Stimulated activated naive CD4-positive, alpha-beta T cell treated with Interleukin-2 at 50 U/mL for 16 hours (primary cell): ENCODE measurements at places on chromosomes 16 and 17.

DNA sequence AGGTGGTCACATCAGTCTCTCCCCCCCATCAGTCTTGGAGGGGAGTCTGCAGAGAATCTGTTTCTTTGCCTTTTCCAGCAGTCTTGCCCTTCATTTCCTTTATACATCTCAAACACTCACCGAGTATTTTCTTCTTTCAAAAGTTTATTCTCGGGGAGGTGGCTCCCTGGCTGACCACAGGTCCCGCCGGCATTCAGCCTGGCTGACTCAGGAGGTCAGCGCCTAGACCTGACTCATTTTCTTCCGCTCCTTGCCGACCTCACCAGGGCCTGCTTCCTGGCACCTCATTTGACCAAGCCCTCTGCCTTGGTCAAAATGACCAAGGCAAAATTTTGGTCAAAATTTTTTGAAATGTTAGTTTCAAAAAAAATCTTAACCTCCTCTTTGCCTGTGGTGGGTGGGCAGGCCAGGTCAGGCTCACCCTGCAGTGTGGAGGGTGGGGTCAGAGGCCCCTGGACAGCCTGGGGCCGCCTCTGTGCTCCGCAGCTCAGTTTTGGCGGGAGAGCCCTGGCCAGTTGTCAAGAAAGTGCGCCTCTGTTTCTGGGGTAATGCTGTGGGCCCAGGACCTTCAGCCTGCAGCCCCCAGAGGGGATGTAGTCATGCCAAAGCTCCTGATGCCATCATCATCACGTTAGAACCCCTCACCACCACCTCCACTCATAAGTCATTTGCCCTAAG, 165.6 kb downstream of the SPECC1 start:
- no peak for DNase-seq

DNA sequence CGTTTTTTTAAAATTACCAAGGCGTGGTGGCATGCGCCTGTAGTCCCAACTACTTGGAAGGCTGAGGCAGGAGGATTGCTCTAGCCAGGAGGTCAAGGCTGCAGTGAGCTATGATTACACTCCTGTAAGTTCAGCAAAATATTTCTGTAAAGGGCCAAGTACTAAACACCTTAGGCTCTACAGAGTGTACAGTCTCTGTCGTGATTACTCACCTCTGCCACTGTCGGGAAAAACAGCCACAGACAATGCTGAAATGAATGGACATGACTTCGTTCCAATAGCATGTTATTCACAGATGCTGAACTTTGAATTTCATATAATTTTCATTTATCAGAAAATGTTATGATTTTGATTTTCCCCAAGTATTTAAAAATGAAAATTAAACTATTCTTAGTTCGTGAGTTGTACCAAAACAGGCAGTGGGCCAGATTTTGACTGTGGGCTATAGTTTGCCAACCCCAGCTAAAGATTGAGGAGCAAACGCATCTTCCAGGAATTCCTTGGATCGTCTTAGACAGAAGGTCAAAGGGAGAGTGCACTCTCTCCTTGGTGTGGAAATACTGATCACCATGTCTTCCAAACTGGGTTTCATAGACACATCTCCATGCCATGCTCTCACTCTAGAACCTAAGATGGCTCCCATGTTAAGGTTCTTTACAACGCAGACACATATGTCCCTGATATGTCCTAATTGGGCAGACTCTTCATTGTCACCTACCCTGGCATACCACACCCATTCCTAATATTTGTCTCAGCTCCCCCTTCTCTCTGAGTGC, 89.5 kb downstream of the MARF1 start:
- peak; percentile 4 for DNase-seq

DNA sequence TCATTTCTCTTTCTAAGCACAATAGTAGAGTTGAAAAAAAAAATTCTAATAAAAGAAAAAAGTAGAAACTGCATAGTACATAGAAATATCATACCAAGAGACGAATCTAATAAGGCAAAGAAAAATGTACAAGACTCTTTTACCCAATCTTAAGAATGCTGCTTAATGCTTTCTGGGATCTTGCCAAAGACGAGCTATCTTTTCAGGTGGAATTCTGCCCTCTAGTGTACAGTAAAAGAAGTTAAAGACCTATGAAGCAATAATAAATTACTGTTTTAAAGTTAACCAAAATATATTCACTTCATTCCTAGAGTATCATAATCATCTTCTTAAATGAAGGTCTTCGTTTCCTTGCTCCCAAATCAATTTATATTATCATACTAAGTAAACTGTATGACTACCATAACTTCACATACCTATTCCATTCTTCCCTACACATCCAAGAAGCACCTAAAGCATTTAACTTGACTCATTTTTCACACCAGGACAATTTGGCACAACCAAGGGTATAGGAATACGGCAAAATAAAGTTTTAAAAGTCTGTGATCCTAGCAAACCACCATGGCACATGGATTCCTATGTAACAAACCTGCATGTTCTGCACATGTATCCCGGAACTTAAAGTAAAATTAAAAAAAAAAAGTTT, 47.7 kb downstream of the CFDP1 start:
- no peak for DNase-seq

GRCh38 chr16:56372013-56372634, 53.2 kb downstream of the AMFR start:
- no peak for DNase-seq

- DNase-seq = no peak
Observed at GRCh38 chr17:49549311-49549605, 26.4 kb upstream of the NXPH3 start.

- no peak for DNase-seq
Observed at GRCh38 chr16:79484237-79484636, 116.3 kb downstream of the MAF start.

GRCh38 chr16:49462989-49463371, 89.4 kb downstream of the C16orf78 start:
- no peak for DNase-seq

DNA sequence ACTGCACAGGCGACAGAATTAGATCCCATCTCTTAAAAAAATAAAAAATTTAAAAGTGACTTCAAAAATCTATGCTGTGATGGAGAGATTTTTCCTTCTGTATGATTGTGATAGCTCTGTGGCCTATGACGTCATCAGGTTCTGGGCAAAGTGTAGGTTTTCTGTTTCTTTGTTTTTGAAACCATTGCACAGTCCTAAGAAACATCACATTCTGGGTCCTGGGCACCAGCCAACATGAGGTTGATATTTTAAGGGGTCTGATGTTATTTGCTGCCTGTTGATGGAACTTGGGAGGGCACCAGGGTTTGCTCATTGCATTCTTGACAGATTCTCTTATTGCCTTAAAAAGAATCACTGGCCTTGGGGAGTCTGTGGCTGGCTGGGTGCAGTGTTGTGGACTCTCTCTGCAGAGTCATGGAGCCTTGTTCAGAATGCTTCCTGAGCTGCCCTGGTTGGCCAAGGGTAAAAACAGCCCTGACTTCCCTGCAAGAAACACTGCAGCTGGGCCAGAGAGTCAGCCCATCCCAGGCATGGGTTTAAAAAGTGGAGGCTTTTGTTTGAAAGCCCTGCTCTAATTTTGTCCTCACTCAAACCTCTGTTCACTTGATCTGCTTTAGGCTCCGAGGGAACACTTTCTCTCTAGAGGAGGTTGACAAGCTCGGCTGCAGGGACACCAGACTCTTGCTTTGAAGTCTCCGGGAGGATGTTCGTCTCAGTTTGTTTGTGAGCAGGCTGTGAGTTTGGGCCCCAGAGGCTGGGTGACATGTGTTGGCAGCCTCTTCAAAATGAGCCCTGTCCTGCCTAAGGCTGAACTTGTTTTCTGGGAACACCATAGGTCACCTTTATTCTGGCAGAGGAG, 10.5 kb upstream of the CYLD start:
- no peak for DNase-seq

- no peak for DNase-seq
Observed at GRCh38 chr17:73592079-73592415, 52.2 kb downstream of the SDK2 start.

- DNase-seq = no peak
Observed at GRCh38 chr17:76585033-76585648, 519 bp downstream of the ST6GALNAC2 start.

DNA sequence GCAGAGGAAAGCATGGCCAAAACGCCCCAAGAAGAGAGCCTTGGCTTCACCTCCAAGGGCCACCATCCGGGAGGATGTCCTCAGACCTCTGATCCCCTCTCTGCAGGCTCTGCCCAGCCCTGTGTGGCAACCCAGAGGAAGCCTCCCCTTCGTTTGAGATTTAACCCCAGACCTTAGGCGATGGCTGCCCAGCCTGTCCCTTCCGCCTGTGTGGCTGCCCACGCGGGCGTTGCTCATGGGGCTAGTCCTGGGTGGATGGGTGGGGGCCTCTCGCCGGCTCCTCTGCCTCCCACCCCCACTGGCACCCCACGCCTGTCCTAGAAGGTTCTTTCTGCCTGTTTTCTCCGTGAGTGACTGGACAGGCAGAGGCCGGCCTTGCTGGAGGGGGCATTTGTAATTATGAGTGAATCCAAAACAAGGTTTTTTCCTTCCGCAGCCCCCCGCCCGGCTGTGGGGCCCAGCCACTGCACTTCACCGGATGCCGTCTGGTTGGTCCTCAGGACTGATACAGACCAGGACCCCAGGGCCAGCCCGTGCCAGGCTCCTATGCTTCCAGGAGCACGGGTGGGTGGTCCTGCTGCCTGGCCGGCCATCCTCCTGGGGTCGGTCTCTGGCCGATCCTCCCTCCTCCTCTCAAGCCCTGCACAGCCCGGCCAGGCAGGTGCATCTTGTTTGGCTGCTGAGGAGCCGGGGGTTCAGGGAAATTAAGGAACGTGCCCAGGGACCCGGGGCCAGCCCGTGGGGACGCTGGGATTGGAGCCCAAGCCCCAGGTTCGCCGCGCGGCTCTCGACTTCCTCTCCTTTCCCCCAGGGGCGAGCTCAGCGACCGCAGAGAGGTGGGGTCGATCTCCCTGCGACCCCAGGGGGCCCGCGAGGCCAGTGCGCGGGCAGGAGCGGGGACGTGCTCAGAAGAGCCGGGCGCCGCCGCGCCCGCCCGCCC, at the start of gene TMEM235:
TSS of gene TMEM235 (plus strand) at position 636 of the 940 bp plus-strand sequence. CDS start 393 bp downstream, outside the sequence.
- no peak for DNase-seq

DNA sequence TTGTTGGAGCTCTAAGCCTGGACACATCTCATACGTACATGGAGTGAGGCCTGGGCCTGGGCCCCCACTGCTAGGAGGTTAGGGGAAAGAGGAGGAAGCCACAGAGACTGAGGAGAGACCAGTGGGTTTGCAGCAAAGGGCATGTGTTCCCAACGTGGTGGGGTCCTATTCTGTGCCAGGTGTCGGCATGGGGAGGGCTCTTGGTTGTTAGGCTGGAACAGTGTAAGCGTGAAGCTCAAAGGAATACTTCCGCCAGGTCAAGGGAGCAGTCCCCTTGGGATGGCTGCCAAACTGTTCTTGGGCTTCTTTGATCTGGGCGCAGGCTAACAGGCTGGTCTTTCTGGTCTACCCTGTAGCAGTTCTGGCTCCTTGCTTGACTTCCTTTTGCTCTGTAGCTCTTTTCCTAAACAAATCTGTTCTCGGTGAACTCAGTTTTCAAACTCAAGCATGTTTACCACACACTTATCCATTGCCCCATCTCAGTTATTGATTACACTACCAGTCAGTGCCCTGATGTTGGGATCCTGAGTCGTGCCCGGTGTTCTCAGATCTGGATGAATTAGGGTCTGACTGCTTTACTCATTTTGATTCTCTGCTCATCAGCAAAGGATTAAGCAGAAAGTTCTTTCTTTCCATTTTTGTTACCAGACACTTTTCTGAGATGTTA, 36.4 kb downstream of the GPT2 start:
- DNase-seq = no peak

DNA sequence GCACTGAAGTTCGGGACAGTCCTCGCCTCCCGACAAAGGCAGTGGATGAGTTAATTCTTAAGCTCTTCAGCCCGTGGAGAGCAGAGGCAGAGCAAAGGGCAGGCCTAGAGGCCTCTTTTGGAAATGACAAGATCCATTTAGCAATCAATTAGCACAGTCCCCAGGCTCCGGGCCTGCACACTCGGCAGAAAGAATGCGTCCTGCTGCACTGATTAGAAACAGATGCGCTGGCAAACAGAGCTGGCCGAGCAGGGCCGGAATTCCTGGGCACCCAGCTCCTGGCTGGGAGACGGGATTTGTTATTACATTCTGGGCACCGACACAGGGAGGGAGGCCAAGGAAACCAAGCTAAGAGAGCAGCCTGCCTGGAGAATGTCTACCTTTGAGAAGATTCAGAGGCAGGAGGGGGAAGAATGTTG, 162.9 kb downstream of the COPRS start:
- no peak for DNase-seq

DNA sequence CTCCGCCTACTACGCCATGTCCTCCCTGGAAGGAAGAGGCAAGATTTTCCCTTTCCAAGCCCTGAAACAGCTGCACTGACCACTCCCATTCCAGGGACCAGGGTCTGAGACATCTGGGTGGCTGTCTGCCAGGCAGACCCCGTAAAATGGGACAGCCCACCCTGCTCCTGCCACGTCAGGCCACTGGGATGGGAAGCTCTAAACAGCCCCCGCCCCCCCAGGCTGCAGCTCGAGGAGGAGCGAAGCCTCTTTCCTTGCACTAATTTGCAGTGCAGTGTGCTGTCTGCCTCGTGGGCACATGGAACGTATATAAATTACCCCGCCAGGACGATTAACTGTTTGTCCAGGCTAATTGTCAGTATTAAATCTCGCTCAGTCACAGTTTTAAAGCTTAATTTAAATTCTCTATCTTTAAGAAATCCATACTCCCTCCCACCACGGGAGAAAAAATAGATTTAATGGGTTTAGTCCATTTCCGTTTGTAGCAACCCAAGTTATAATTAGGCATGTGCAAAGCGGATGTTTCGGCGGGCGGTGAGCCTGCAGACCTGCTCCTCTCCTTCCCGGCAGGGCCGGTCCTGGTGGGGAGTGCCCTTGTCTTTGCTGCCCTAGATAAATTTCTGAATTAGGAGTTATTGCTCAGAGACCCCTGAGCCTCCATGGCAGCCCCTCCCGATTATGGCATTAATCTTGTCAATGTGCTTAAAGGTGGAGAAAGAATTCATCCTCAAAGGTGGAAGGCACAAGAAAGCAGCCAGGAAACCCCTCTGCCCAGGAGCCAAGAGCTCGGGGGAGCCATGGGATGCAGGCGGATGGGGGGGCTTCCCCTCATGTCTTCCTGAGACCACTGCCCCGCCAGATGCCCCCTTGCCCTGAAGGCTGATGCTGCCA, 268.0 kb upstream of the TNRC6C start:
- DNase-seq = no peak

- DNase-seq = no peak
Observed at GRCh38 chr17:57530026-57530425, 215.1 kb downstream of the CCDC182 start.
